ENCODE measurements at places on chromosomes 11 and 22.
A peak's percentile ranks its signal among the peaks of the same experiment; 100 is the strongest.

DNA sequence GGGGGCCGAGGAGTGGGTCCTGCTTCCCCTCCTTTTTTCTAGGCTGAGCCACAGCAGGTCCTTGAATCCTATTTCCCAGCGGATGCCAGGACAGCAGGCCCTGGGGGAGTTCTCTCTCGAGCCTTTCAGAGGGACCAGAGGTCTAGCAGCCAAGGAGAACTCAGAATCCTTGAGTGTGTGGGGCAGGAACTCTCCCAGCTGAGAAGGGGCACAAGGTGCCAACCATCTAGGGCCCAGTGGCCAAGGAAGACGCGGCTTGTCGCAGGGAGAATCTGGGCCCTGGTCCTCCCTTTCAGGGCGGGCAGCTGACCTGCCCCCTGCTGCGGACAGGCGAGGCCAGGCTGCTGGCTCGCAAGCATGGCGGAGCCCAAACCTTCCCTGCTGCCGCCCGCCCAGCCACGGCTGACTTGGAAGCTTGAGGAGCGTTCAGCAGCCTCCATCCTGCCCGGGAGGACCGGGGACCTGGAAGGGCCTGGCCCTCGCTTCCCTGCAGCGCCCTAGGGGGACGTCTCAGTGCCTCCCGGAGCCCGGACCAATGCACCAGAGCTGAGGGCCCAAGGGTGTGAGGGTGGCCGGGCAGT, 972 bp upstream of the TSSC4 start:
- DNase-seq, result no peak

DNA sequence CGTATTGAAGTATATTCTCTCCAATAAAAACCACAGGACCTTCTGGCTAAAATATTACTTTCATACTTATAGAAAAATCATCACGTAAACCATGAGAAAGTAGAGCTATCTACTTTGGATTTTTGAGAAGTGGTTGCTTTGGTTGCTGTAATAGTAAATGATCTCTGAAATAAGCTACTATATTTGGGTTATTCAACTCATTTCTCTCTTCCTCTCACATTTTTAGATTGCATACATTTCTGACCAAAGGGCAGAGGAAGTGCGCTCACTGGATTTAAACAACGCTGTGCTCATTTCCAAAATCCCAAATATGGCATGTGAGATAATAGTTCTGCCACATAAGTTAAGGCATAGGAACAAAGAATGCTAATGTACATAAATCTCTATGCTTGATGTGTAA, 357.0 kb downstream of the LRRC4C start:
- no peak for DNase-seq

- no peak for DNase-seq
Measured at GRCh38 chr11:110287537-110287936, 8.9 kb downstream of the RDX start.

DNA sequence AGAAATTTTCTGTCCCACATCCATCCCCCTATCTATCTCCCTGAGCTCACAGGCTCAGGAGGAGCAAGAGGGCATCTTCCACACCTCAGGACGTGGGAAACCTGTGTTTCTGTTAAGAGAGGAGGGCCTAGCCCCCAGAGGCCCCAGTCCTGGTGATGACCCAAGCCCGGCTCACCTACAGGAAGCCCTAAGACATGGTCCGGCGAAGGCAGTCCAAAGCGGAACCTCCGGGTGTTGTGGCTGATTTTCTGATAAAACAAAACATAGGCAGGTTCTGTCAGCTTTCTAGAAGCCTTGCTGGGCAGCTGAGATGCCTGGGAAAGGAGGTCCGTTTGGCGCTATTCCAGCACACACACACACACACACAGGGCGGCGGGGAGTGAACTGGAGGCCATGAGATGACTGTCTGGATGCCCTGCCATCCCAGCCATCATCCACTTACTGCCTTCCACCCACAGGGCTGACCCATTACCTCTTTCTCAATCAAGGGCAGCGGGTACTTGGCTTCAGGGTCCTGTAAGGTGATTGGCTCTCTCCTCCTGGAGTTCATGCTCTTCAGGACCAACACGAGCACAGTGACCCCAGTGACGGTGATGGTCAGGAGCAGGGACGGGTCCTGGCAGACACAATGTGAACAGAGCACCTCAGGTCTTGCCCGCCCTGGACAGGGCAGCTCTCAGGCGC, 882 bp downstream of the CYB5R2 start:
- no peak for DNase-seq

- DNase-seq, result no peak
Measured at GRCh38 chr11:69144316-69145049, 11.3 kb upstream of the SMIM38 start.

DNA sequence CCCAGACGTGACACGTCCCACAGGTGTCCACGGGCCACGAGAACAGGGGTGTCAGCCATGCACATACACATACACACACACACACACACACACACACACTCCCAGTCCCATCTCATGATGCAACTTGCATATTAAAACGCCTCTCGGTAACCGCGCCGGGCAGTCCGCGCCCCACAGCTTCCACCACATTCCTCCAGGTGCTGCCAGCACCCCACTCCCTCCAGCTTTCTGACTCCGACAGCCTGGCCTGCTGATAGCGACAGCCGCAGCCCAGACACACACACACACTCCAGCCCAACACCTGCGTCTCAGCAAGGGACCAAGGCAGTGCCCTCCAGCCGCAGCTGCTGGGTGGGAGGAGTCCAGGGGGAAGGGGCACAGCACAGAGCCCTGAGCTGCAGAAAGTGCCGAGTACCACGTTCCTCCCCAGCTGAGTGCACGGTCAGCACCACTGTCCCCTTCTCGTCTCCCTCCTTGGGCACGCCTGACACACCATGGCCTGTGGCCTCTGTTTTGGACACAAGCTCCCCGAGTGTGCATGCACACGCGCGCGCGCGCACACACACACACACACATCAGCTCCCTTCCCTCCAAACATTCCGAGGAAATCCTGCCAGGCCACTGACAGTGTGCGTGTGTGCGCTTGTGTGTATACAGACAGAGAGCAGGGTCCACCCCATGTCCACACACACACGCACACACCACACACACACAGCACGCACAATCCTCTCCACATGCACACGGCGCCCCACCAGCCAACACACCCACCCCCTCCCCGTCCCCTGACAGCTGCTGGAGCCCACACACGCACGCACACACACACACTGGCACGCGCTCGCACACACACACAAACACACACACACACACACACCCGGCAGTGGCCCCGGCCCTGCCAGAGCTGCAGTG, 1.2 kb downstream of the ELFN2 start:
- DNase-seq, result no peak

DNA sequence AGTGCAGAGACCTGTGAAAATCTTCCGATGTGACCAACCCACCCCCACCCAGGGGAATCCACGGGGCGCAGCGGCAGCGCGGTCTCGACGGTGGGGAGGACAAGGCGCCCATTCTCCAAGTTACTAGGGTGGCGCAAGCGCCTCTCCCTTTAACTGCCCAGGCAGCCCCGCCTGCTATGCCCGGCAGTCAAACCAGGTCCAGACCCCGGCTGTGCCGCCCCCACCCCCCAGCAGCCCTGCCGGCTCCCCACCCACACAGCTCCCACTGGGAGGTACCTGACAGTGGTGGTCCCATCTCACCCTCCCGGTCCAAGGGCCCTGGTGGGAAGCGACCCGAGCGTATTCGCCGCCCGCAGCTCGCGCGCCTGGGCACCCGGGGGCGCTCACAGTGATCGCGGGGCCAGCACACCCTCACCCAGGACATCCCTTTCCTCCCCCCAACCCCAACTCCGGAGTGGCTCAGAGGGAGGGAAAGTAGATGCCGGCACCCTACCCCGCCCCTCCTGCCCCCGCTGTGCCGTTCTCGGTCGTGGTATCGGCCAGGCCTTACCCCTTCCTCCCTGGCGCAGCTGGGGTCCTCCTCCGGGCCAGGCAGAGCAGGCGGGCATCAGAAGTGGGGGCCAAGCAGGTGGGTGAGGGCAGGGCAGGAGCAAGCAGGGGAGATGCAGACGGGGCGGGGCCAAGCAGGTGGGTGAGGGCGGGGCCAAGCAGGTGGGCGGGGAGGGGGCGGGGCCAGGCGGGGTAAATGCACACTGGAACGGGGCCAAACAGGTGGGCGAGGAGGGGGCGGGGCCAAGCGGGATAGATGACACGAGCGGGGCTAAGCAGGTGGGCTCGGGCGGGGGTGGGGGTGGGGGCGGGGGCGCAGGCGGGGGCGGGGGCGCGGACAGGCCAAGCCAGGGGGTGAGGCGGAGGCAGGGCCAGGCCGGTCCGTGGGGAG, at the start of gene TRPM5:
TRPM5 (minus strand) TSS at position 634 of the 940 bp plus-strand sequence. CDS start 21,478 bp downstream, outside the sequence.
- DNase-seq, result peak; percentile 25

- no peak for DNase-seq
Measured at GRCh38 chr11:25066706-25067105, 569.9 kb downstream of the LUZP2 start.

GRCh38 chr11:114243461-114244372, 52.5 kb upstream of the NNMT start:
- DNase-seq, result no peak

DNA sequence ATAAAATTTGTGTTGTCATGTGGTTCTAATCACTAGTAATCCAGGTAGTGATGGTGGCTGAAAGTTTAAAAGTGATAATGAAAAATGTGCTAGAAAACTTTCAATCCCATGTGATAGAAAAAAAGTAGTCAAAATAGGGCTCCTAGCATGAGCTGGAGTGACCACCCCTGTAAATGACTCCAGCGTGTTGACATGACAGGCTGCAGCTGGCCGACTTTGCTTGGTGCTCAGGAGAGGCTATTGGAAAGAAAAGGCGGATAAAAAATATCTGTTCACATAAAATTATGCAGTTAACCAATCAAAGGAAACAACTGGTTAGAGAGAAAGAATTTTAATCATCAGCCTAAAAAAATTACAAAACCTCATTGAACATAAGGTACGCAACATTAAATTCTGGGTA, 16.9 kb upstream of the MTCH2 start:
- no peak for DNase-seq

DNA sequence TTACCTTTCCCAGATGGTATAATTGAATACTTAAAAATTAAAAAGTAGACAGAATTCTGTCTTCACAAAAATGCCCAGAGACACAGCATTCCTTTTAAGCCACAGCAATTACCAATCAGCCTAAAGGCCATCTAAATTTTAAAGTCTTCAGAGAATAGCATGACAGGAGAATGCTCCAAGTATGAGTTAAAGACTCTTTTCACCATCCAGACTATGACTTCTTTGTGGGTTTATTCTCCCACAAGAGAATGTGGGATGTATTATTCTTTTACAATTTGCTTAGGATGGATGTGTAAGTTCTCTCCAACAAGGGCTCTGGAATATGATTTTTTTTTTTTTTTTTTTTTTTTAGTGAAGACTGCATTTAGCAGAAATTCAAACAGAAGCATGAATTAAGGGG, 249.9 kb downstream of the TTC28 start:
- no peak for DNase-seq

DNA sequence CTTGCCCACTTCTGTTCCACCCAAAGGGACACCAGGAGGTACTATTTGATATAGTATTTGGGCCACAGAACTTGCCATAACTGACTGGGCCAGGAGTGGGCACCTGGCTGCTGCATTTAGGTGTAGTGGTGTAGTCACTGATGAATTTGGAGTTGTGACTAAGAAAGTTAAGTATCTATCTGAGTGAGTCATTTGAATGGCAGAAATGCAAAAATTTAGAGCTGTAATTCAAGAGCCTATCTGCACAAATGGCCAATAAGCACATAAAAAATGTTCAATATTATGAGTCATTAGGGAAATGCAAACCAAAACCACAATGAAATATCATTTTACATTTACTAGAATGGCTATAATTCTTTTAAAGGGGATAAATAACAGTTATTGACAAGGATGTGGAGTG, 14.7 kb downstream of the GLYATL2 start:
- DNase-seq, result no peak

GRCh38 chr11:132205496-132205895, 835.1 kb downstream of the NTM start:
- DNase-seq, result no peak

DNA sequence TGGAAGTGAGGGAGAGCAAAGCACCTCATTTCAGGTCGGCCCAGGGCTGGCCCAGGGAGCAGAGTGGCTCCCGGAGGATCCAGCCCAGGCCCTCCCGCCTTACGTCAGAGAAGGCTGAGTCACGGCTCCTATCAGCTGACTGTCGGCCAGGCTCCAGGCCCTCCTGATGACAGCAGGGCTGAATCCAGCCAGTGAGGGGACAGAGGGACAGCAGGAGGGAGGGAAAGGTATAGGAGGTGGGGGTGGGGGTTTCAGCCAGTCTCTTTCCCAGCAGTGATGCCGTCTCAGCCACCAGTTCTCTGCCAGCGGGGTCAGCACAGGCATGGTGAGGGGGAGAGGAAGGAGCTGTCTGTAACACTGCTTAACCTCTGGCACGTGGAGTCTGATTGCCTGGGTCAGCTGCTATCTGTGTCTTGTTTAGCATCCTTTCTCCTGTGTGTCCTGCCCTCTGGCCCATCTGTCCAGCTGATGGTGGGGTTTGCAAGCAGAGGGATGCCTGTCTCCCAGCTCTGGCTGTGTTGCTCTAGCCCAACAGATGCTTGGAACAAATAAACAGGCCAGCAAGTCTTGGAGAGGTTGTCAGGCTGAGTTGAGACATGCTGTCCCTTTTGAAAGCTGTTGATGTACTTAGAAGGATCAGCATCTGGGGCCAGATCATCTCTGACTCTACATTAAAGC, 74.0 kb downstream of the ADAMTS15 start:
- no peak for DNase-seq

DNA sequence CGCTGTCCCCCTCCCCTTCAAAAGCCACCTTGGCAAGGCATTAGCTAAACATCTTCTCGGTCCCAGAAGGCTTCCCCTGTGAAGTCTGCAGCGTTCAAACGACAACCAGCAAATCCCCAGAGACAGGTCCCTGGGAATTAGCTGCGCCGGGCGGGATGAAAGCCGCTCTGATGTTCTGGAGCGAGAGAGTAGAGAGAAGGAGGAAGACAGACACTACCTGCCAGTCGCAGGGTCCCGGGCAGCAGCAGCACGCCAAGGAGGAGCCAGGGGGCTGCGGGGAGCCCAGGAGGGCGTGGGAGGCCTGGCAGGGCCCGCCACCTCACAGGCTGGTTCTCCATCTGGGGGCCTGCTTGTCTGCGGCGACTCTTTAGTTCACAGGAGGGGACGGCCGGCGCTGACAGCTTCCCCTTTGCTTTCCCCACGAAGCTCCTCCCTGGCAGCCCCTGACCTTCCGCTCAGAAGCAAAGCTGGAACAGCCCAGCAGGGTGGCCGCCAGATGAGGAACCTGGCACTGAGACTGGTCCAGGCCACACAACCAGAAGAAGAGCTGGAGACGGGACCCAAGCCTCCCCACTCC, at the start of gene NFAM1:
NFAM1 (minus strand) TSS at position 384 of the 577 bp plus-strand sequence; CDS start at position 338, 46 bp downstream.
- DNase-seq, result peak; percentile 94

GRCh38 chr22:39353346-39353745, 3.6 kb downstream of the SYNGR1 start:
- peak; percentile 58 for DNase-seq

GRCh38 chr11:94635072-94635471, 67.9 kb downstream of the PIWIL4 start:
- DNase-seq, result no peak

DNA sequence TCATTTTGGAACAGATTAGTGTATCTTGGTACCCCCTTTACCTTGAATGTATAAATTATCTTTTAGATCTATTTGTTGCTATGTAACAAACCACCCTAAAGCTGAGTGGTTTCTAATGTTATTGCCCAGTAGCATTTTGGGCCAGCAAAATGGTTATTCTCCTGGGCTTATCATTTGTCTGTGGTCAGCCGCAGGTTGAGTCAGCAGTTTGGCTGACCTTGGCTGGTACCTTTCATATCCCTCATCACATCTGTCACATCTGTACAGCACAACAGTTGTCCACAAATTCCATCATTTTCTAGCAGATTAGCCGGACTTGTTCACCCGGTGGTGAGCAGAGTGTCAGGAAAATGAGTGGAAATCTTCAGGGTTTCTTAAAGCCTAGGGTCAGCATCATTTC, 588.5 kb upstream of the ARHGAP42 start:
- no peak for DNase-seq
